ENCODE measurements at places on chromosomes 4 and X.

- DNase-seq, result no peak
These were observed 29.6 kb upstream of the ERVMER34-1 start for GRCh38 chr4:52780617-52781354.

- DNase-seq, result no peak
These were observed 281.7 kb downstream of the UNC5C start for GRCh38 chr4:95267081-95267480.

- DNase-seq, result no peak
These were observed 15.6 kb downstream of the PAQR3 start for GRCh38 chr4:78923464-78924312.

DNA sequence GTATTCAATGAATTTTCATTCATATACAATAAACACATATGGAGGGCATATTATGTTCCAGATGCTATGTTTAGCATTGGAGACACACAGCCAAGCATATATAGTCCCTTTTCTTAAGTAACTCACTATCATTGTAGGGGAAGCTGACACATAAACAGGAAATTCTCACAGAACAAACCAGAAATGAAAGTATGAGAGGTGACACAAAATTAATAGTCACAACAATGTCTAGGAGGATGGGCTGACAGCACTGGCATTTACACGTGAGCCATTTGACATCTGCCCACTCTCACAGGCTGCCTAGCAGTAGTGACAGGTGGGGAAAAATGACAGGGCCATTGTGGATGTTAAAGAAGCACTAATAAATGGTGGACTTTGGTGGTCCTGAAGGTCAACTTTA is 2.6 kb upstream of the CNOT6L start:
- DNase-seq, result no peak

DNA sequence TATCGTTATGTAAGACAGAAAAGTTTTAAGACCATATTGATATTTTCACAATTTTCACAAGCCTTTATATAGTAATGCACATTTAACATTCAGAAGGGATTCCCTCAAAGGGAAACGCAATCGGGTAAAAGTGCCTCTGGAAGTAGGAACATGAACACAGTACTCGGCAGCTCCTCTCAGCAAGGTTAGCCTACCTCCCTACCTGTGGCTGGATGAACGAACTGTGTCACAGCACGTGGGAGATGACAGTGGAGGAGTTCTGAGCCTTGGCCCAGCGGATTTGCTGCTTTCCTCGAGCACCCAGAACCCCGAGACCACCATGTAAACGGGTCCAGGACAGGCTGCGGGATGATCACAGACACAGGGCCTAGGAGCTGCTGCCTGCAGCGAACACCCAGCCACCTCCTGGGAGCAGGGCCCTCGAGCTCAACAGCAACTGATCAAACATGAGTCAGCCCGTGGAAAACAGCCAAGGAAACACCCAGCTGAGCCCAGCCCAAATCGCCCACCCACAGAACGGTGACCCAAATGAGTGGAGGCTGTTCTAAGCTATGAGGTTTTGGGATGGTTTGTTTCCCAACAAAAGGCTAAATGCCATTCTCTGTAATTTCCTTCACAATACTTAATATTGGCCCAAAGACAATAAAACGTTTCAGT is 30.4 kb downstream of the FAT1 start:
- peak; percentile 85 for DNase-seq

GRCh38 chrX:21741364-21741763 is 16.6 kb downstream of the SMPX start:
- no peak for DNase-seq

- peak; percentile 45 for DNase-seq
These were observed at the start of gene PLXNA3 for GRCh38 chrX:154458116-154458953. TSS of gene PLXNA3 (plus strand) at chrX:154458281. CDS start at chrX:154460184, 1,903 bp downstream.

- DNase-seq, result peak; percentile 76
These were observed 33.0 kb downstream of the HCCS start for GRCh38 chrX:11143931-11144678.

- no peak for DNase-seq
These were observed 147.0 kb upstream of the LEF1 start for GRCh38 chr4:108315694-108316093.

GRCh38 chrX:23901060-23901459 is 6.7 kb downstream of the APOO start:
- DNase-seq, result no peak

- DNase-seq, result no peak
These were observed 166.1 kb downstream of the AFAP1 start for GRCh38 chr4:7773401-7774180.

DNA sequence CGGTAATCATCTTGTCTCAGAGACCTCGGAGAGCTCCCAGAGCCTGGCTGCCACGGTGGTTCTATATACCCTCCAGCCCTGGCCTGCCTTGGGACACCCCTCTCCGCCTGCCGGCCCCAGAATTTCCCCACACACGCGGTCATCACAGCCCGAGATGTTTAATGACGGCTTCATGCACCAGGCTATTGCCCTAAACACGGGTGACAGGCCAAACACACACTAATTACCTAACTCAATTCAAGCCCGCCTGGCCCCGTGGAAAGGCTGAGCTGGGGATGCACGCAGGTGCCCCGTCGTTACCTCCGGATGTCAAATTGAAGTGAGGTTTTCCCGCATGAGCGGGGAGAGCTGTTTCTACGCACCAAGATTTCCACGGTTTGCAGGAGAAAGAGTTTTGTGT is 72.9 kb upstream of the PPP2R3B start:
- DNase-seq, result no peak

DNA sequence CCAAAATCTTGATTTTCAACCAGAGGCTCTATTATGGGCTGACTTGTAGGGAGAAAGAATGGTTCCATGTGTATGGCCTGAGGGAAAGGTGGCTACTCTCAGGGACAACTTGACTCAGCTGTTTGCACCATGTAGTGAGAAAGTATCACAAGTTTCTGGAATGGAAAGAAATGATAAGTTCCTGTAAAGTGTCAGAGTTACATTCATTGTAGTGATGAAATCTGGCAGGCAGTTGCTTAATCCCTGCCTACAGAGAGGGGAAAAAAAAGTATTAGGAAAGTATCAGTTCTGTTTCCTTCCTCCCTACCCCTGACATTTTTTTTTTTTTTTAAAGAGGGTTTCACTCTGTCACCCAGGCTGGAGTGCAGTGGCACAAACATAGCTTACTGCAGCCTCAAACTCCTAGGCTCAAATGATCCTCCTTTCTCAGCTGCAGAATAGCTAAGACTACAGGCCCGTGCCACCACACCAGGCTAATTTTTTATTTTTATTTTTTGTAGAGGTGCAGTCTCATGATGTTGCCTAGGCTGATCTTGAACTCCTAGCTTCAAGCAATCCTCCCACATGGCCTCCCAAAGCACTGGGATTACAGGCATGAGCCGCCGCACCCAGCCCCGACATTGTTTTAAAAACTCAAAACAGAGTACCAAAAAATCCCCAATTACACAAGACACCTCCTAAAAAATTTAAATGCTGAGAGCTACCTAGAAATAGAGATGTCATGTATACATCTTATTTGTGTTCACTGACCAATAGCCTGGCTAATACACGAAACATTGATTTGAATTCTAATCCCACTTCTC is 4.8 kb upstream of the FBXL5 start:
- DNase-seq, result peak; percentile 63

- no peak for DNase-seq
These were observed 486.6 kb upstream of the PCDH10 start for GRCh38 chr4:132662456-132662855.

DNA sequence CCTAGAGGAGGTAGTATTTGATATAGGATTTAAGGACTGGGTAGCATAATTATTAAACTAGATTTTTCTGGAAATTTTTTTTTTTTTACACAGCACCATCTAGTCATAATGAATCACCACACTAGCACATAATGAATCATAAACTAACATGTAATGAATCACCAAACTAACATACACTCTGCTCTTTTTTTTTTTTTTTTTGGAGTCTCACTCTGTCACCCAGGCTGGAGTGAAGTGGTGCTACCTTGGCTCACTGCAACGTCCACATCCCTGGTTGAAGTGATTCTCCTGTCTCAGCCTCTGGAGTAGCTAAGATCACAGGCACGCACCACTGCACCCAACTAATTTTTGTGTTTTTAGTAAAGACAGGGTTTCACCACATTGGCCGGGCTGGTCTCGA is 92.5 kb downstream of the FAM13A start:
- DNase-seq, result no peak

DNA sequence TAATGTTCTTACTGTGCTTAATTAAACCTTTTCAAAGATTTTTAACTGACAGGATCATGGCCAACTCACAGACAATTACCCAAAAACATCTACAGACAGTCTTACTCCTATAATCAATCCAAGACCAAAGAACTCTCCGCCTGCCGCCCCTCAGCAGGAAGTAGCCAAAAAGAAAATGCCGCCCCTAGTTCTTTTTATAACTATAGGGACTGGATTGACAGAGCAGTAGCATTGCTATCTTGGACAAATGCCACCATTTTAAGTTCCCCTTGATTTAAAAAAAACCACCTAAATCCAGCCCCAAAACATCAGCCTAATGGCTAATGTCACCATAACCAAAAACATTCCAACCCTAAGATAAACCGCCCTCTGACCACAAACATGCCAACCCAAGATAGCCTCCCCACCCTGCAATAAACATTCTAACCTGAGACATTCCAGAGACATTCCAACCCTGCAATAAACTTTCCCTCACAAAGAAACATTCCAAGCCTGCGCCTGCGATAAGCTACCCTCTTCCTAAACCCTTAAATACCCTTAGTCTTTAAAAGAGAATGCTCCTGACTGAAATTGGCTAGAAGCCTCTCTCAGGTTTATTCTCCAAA is 77.0 kb downstream of the COQ2 start:
- no peak for DNase-seq

- DNase-seq, result no peak
These were observed 19.3 kb downstream of the SCARB2 start for GRCh38 chr4:76194325-76194724.

- DNase-seq, result no peak
These were observed 1565.5 kb upstream of the AGA start for GRCh38 chr4:179007755-179008154.

DNA sequence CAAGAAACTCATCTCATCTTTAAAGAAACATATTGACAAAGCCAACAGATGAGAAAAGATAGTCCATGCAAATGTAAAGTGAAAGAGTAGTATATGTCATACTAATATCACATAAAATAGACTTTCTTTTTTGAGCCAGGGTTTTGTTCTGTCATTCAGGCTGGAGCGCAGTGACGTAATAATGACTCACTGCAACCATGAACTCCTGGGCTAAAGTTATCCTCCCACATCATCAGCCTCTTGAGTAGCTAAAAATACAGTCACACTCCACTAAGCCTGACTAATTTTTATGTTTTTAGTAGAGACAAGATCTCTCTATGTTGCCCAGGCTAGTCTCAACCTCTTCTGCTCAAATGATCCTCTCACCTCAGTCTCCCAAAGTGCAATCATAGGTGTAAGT is 51.8 kb upstream of the TRAM1L1 start:
- no peak for DNase-seq

GRCh38 chr4:84948056-84948455 is 18.4 kb downstream of the WDFY3 start:
- no peak for DNase-seq

- no peak for DNase-seq
These were observed 2067.7 kb downstream of the ARAP2 start for GRCh38 chr4:34176609-34177008.

- no peak for DNase-seq
These were observed 380.3 kb upstream of the LCORL start for GRCh38 chr4:18401868-18402267.

DNA sequence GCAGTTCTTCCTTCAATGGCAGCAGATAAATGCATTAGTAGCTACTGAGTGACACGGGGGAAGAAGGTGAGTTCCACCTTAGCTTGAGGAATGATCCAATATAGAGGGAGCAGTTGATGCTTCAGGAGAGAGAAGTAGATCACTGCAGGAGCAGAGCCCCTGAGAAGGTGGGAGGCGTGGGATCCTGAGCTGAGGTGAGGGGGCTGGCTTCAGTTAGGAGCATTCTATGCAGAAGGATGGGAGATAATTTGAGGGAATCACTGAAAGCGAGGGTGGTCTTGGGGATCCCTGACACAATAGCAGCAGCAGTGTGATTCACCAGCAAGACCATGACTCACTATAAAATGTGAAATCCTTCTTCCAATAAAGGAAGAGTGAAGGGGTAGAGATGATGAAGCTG is 48.0 kb downstream of the XAGE2 start:
- DNase-seq, result no peak

DNA sequence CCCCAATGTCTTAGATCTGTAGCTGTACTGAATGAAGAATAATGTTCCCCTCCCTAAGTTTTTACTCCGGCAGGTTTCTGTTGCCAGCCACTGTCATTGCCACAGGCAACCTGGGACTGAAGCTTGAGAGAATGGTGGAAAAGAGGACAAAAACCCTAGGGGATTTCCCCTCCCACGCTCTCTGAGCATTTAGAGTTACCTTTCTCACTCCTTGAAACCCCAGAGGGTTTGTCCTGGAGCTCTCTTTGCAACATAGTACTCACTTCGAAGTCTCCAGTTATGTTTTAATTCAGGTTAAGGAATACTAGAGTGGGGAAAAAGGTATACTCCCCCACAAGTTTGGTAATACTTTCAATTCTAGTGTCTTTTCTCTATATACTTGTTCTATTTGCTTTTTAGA is 31.5 kb downstream of the F8 start:
- no peak for DNase-seq

DNA sequence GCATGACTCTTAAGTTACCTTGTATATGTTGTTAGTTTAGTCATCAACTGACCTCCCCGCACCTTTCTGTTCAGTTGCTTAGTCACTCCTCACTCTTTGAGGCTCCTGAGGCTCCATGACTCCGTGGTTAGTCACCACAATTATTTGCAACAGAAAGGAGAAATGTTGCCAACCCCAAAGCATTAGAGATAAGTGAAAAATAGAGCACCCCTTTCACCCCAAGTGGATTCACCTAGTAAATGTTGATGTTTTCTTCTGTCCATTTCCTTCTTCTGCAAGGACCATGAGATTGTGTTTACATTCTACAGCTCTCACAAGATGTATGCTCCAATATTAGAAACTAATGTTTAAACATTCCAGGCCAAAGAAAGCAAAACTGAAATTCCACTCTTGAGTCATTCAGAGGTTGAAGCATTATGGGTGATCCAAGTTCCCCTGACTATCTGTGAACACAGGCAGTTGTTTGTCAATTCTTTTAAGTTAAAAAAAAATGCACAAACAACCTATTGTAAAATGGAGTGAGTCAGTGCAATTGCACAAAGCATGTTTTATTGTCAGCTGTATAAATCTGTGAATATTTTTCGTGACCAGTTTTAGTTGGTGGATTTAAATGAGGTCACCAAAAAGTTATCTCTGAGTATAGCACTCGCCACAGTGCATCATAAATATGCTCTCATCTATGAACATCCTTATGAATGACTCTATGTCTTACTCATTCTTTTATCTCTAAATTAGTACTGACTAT is 552.4 kb upstream of the MAGEB2 start:
- DNase-seq, result no peak

DNA sequence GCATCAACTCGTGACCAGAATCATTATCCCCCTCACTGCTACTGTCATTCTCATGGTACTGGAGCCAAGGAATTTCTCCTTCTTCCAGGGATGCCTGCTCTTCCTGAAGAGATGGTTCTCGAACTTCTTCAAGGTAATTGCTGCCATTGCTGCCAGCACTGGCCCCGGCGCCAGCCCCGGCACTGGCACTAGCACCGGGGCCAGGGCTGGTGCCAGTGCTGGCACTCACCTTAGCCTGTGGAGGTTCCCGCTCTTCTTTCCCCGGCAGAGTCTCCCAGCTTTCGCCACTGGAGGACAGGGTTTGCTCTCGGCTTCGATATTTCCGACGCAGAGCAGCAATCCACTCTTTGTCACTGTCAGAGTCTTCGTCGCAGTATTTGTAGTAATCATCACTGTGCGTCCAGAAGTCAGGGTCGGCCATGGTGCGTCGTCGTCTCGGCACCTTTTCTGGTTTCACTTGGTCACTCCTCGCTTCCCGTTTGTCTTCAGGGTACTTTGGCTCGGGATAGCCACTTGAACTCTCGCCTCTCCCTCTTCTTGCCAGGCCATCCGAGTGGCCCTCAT is 3.4 kb downstream of the PJA1 start:
- no peak for DNase-seq

Measured in body of pancreas (tissue), 4 donors.